ENCODE measurements at places on chromosomes 2 and 18. TPM values are rescaled to one million over a fixed set of nuclear protein-coding genes. Genes with fewer than 3 reads are reported as not detected.

CHRND gene
- total RNA-seq, result not detected

DNER gene
- total RNA-seq, result under 0.01 TPM

LAMA1 gene
- total RNA-seq, result 0.13 TPM

NEB gene
- total RNA-seq, result 0.63 TPM

POLE4 gene
- 21.1 TPM for total RNA-seq

SERPINB12 gene
- not detected for total RNA-seq

GAREM2 gene
- 0.13 TPM for total RNA-seq

RBM45 gene
- total RNA-seq, result 17.8 TPM

DYSF gene
- total RNA-seq, result 47.2 TPM

All from dermis microvascular lymphatic vessel endothelial cell (primary cell).